Subcutaneous adipose tissue (tissue), 4 donors: ENCODE measurements at places on chromosomes 4 and X. TPM values are rescaled to one million over a fixed set of nuclear protein-coding genes. Genes with fewer than 3 reads are reported as not detected.

GPRIN3 gene
- total RNA-seq: 6.8 TPM

MAGEB5 gene
- not detected for total RNA-seq

GLUD2 gene
- 7.0 TPM for total RNA-seq

DCAF8L2 gene
- not detected for total RNA-seq

SYTL4 gene
- total RNA-seq: 24.1 TPM

SOX3 gene
- not detected for total RNA-seq

CBLL2 gene
- not detected for total RNA-seq

RASSF6 gene
- 0.34 TPM for total RNA-seq

P2RY10 gene
- 2.9 TPM for total RNA-seq

PALLD gene
- 105 TPM for total RNA-seq

SSX1 gene
- not detected for total RNA-seq

P2RY8 gene
- total RNA-seq: 0.98 TPM

FAM241A gene
- total RNA-seq: 20.9 TPM

GPR173 gene
- 0.33 TPM for total RNA-seq

PCDH10 gene
- total RNA-seq: not detected

GUCY1A1 gene
- 10.4 TPM for total RNA-seq

NHS gene
- total RNA-seq: 11.7 TPM

CPLX1 gene
- total RNA-seq: 0.34 TPM

AMOT gene
- total RNA-seq: 26.0 TPM

CYBB gene
- 23.9 TPM for total RNA-seq

PAGE4 gene
- total RNA-seq: not detected

CLNK gene
- total RNA-seq: 0.17 TPM

PRAF2 gene
- 5.1 TPM for total RNA-seq

TEX13D gene
- not detected for total RNA-seq

DCHS2 gene
- not detected for total RNA-seq
